NCI-H1436 (cell line): ENCODE measurements at places on chromosomes 4 and X.

DNA sequence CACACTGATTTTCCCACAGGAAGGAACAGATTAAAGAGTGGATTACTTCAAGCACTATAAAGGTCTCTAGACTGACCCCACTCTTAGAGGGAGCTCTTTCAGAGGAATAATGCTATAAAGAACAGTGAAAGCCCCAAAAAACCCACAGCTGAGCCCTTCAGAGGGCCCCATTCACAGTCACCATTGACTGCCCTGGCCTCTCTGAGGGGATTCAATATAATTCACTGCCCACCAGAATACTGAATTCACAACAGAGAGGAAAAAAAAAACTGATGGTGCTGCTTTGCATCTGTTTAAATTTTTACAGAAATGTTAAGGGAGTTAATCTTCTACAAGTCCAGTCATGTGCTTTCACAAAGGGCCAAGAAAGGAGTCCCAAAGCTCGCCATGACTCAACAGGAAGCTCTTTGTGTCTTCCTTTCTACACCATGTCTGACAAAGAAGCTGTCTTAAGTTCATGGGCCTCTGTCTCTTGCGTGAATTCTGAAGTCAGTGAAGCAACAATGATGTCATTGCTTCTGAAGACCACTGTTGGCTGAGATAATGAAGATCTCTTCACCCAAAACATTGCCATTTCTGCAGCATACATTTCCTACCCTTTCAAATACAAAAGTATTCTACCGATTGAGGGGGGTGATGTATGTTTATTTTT lies 174.9 kb downstream of the ADAMTS3 start:
- DNase-seq = no peak

DNA sequence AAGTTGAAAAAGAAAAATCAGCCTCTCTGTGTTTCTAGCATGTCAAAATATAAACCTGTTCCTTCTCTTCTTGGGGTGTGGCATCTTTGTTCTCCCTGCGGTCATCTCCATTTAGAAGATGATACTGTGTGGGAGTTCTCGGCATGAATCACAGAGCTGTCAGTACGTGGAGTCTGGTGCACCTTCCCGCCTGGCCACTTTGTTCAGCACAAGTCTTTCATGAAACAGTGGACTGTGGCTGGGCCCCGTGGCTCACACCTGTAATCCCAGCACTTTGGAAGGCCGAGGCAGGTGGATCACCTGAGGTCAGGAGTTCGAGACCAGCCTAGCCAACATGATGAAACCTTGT lies 166.5 kb downstream of the MAML3 start:
- DNase-seq = no peak

DNA sequence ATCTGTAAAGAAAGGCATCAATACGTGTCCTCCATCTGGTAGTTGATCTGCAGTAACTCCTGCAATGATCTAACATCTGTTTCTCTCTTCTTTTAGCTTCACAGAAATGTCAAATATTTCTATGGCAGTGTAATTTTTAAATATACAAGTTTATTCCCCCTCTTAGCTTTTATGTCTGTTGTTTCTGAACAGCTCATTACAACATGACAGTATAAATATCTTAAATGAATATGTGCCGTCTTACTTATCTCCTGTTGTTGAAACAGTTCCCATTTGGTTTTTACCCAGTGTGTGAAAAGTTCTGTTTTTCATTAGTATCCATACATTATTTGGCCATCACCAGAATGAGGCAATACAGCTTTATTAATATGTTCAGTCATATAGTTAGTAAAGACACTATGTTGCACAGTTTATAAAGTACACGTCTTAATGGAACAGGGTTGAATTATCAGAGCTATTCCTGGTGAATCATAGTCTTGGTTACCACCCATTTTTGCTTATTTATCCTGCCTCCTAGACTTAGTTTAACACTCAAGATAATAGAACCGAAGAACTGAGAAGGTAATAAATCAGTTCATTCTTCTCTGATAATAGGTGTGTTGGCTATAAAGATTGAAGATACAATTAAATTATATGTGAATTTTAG lies 321.6 kb downstream of the TENM3 start:
- DNase-seq = no peak

DNA sequence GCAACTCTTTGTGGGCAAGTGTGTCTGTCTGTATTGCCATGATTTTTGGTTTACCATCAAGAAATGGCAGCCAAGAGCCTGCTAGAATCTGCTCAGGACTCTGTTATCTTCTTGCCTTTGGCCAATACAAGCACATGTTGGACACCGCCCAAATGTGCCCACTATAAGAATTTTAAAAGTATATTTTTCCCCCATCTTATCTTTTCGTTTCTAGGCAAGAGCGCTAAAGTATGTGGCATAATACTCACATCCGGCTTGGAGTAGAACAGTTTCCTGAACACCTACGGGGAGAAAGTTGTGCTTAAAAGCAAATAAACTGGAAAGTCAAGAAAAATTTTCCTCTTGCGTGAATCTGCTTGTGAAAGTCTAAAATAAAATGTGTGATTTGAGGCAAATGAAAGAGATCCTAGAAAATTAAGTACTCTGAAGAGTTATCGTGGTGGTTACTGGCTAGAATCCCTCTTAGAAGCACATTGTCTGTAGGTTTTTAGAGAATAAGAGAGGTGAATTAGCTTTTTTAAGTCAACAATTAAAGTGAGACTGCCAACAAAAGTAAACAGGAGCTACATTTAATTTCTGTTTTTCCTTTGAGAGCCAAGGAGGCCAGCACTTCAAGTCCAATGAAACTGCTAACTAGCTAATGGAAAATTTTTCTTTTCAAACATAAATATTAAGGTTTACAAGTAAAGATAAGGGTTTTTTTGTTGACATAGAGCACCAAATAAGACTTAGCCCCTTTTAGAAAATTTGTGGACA lies 220.2 kb downstream of the SOWAHB start:
- DNase-seq = no peak

DNA sequence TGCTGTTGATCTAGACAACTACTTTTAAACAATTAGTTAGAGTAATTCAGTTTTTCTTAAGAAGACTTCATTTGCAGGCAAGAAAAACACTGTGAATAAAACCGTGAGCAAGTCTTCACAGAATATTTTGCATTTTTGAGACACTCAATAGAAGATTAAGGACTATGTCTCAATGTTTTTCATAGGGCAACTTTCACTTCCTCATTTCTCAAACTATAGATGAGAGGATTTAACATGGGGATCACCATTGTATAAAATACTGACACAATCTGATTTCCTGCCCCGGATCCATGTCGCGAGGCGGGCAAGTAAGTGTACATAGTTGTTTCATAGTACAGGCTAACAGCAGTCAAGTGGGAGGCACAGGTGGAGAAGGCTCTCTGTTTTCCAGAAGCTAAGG lies 108.8 kb upstream of the IGSF1 start:
- DNase-seq = no peak

DNA sequence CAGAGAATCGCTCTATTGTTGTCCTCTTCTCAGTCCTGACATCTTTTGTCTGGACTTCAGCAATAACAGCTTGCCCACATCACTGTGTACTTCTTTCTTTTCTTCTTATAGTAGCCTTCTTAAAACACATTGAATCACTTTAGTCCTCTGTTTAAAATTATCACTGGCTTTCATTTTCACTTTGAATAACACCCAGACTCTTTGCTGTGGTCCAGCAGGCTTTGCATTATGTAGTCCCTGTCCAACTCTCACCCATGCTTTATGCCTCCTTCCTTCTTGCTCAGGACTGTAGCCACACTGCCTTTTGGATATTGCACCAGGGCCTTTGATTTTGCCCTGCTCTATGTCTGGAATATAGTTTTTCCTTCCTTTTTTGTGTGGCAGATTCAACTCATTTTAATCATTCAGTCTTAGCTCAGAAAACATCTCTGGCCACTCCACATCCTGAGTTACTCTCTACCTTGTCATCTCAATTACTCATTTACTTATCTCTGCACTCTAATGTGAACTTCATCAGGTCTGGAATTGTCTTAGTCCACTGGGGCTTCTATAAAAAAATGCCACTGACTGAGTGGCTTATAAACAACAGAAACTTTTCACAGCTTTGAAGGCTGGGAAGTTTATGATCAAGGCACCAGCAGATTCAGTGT lies 168.2 kb downstream of the C4orf33 start:
- no peak for DNase-seq

DNA sequence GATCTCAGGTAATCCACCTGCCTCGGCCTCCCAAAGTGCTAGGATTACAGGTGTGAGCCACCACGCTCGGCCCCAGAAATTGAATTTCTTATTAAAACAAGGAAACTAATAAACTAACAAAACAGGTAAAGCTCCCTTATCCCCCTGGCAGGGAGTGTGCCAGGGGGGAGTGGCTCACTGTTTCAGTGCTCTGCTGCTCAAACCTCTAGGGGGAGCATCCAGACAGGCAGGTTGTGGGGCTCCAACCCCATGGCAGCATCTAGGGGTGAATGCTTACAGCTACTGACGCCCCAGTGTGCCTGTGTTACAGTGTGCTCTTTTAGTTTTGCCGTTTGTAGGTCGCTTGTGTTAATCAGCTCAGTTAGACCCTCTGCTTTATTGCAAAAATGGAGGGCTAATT lies 605.0 kb downstream of the GABRG1 start:
- no peak for DNase-seq

DNA sequence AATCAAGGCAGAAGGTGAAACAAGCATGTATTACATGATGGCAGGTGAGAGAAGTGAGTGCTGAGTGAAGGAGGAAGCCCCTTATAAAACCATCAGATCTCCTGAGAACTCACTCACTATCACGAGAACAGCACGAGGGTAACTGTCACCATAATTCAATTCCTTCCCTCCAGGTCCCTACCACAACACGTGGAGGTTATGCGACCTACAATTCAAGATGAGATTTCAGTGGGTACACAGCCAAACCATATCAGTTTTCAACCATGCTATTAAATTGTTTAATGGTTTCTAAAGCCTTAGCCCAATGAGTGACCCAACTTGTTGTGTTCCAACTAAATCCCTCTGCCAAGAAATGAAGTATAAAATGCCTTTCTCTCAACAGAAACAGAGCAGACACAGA lies 519.8 kb downstream of the GBA3 start:
- no peak for DNase-seq

DNA sequence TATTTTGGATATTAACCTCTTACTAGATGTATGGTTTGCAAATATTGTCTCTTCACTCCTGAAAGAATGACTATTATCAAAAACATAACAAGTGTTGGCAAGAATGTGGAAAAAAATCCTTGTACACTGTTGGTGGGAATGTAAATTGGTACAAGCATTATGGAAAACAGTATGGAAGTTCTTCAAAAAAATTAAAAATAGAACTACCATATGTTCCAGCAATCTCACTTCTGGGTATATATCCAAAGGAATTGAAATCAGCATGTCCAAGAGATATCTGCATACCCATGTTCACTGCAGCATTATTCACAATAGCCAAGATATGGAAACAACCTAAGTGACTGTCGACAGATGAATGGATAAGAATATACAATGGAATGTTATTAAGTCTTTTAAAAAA lies 61.6 kb upstream of the KIT start:
- no peak for DNase-seq
